ENCODE measurements at places on chromosomes 11 and 22.

GRCh38 chr11:70423523-70424505, 25.5 kb downstream of the CTTN start:
- DNase-seq: peak; percentile 42

DNA sequence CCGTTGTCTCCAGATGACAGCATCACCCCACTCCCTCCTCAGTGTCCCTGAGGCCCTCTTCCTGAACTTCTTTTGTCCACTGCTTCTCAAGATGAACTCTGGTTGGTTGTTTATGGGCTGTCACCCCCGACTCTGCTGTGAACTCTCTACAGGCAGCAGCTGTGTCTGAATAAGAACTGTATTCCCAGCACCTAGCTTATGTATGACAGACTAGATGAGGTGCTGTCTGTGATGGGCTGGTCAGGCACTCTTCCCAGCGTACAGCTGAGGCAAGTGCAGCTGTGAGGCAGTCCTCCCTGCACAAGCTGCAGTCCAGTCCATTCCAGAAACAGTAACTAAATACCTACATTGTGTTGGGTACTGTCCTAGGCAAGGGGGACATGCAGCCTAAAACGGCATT, 111.4 kb upstream of the PITPNB start:
- DNase-seq: no peak

- DNase-seq: no peak
Observed at GRCh38 chr11:75298191-75298975, 53.1 kb downstream of the ARRB1 start.

DNA sequence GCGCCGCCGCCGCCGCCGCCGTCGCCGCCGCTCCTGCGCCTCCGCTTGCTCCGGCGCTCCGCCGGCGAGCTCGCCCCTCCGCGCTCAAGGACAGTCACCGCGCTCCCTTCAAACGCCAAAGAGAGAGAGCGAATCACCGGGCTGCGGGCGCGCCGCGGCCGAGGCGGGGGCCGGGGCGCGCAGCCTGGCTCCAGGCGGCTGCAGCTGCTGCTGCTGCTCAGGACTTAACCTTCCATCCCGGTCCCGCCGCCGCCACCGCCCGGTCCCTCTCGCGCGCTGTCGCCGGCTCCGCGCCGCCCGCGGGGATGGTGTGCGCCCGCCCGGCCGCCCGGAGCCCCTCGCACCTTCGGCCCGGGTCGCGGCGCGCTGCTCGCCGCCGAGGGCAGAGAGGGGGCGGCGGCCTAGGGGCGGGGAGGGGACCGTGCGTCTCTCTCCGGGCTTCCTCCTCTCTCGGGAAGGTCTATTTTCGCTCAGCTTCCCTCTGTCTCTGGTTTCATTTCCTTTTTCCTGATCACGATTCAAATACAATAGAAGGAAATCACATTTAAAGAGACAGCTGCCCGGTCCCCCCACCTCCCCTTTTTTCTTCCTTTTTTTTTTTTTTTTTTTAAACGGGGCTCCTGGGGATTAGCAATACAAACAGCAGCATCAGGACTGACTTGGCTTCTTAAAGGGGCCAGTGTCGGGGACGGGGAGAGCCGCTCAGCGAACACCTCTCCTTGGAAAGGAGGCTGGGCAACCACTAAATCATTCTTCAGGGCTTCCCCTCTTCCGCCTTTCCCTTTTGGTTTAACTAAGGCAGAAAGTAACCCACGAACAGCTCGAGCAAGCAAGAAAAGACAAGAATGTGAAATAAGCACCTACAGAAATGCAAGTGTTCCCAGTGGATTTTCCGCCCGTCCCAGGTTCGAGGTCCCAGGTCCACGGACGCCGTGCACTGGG, 22.1 kb downstream of the LMO2 start:
- DNase-seq: no peak

DNA sequence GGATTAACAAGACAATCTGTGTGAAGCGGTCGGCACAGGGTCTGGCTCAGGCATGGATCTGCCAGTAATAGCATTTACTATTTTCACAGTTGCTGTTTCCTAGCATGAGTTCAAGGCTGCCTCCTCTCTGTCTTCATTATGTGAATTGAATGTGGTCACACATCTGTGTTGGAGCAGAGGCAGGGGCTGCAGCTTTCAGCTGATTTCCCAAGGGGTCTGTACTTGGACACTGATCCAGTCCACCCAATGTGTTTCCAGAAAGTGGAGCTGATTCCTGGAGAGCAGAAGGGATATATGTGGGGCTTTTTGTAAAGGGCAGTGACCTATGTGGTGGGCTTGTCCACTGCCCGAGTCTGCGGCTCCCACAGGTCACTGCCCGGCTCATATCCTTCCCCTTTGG, 3.5 kb upstream of the CELSR1 start:
- no peak for DNase-seq

GRCh38 chr22:47139013-47139789, 376.8 kb downstream of the TBC1D22A start:
- no peak for DNase-seq

- no peak for DNase-seq
Observed at GRCh38 chr11:30508594-30508993, 77.6 kb downstream of the MPPED2 start.

GRCh38 chr11:133197425-133197824, 334.9 kb downstream of the OPCML start:
- no peak for DNase-seq

GRCh38 chr11:100445231-100445735, 241.8 kb upstream of the ARHGAP42 start:
- DNase-seq: no peak

DNA sequence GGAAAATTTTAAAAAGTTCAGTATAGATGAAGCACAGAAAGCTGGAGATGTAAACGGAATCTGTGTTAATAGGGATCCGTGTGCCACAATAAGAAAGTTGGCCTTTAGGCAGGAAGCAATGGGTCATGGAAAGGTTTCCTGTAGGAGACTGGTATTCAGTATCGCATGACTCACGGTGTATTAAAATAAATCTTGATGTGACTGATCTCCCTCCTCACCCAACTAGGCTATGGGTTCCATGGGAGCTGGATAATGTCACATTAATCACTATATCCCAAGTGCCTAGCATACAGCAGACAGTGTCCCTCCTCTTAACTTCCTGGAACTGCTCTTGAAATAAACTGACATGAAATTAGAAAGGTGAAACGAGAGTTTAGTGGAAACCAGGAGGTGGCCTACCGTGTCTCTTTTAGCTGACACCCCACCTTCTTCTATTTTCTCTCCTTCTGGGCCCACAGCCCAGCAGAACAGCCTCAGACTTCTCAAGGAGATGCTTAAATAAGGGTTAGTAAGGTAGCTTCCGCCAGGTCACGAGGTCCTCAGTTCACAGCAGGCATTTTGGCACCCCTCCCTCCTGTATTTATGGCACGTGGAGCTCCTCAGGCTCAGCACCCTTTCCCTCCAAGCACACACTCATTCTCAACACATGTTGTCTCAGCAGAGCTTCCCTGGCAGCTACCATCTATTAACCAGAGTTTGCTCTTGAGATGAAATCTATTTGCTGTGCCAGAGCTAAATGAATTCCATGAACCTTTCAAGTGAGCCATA, 118.8 kb downstream of the NXPE2 start:
- no peak for DNase-seq

GRCh38 chr22:46500201-46500600, 37.2 kb downstream of the CELSR1 start:
- DNase-seq: no peak

DNA sequence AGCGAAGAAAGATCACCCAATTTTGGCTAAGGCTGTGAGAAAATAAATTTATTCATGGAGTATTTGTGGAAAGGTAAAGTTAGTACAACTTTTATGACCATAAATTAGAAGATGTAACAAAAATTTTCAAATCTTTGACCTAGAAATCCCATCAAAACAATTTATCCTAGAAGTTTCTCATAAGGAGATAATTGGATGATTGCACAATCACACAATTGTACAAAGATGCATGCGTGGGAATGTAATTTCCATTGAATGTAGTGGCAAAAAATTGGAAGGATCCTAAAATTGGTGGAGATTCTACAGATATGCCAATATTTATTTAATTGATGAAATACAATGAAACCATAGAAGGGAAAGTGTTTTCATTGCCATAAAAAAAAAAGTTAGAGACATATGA, 11.6 kb downstream of the SRPRA start:
- DNase-seq: no peak

- DNase-seq: no peak
Observed at GRCh38 chr22:40560551-40560950, 76.0 kb downstream of the MRTFA start.

- no peak for DNase-seq
Observed at GRCh38 chr11:121711236-121711635, 258.5 kb upstream of the SORL1-AS1 start.

GRCh38 chr11:84812471-84812969, 814.6 kb downstream of the DLG2 start:
- no peak for DNase-seq

DNA sequence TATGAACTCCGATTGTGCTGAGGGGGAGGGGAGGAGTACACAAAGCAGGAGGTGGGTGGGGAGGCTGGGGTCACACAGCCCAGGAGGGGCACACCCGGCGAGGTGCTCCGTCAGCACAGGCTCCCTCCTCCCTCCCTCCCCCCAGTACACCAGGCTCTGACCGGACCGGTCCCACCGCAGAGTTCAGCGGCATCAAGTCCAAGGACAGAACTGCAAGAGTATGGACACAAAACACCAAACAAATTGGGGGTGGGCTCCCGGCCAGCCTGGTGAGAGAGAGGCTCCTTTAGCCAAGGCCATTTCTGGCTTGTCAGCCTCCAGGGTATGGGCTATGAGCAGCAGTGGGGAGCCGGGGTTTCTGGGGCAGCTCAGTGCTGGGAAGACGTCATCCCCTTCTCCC, 68.3 kb downstream of the ST3GAL4 start:
- no peak for DNase-seq

DNA sequence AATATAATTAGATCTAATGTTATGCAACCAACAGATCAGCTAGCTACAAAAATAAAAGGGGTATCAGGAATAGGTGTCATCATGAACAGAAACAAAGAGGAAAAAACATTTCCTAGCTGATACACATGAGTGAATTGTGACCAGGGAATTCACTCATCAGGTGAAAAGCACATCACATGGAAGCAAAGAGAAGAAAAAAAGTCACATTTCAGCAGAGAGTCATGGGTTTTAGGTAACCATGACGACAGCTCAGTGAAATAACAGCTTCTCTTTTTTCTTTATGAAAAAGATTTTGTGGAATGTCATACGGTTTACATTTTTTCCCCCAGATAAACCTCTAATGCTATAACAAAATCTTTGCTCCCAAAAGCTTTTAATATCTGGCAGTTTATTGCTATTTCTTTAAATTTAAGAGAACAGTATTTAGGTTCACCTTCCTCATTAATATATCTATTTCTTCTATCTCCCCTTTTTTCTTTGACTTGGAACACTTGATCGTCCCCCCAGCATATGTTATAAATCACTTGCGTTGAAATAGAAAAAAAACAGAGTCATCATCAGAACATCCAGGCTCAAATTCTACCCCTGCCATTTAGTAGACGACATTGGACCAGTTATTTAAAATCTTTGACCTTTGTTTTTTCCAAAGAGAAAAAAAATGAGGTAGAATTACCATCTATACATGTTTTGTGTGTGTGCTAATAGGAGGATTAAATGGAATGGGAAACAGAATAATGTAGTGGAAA, 5.3 kb downstream of the TYR start:
- DNase-seq: no peak

GRCh38 chr11:65992056-65992455, 9.9 kb downstream of the EIF1AD start:
- DNase-seq: no peak

- DNase-seq: no peak
Observed at GRCh38 chr11:73945396-73945795, 5.4 kb upstream of the DNAJB13 start.

GRCh38 chr11:73393479-73394415, 17.5 kb downstream of the RELT start:
- peak; percentile 40 for DNase-seq

GRCh38 chr11:121132211-121132976, 31.4 kb downstream of the TECTA start:
- DNase-seq: no peak

DNA sequence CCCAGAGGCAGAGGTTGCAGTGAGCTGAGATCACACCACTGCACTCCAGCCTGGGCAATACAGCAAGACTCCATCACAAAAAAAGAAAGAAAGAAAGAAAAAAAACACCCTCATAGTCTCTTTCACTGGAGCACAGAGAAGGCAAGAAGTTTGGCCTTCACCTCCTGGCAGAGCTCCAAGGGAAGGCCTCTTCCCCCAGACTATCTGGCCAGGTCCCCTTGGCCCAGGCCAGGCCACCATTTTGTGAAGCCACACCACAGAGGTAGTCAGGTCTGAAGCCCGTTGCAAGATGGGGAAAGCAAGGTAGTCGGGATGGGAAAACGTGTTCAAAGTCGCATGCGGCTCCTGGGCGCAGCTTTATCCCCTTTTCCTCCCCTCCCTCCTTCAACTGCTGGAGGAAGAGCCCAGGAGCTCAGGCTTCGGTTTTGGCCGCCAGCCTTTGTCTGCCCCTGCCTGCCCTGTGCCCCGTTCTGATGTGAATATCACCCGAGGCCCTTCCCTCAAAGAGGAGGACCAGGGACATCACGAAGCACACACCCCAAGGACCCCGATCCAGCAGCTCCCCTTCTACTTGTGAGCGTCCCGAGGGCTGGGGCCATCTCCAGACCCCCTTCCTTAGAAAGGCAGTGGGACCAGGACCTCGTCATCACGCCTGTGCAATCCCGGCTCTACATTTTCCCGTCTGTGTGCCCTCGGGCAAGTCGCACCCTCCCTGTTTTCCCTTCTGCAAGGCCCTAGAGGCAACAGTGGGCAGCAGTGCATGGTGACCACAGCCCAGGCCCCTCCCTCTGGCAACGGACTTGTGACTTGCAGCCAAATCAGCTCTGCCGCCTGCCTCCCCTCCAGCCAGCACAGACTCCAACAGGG, 17.7 kb downstream of the CABP7 start:
- DNase-seq: no peak

DNA sequence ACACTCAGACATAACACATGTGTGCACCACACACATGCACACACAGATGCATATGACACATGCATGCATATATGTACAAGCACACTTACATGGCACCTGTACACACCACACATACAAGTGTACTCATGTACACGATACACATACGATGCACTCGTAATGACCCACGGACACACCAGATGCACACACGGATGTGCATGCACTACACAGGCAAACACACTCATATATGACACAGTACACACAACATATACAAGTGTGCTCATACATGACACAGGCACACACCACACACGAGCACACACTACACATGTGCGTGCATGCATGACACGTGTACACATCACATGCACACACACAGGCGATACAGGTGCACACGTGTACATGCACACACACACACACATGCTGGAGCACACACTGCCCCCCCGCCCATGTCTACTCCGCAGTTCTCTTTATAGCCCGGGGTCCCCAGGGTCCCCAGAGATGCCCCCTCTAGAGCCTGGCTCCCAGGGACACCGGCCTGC, 4.8 kb upstream of the TH start:
- no peak for DNase-seq

GRCh38 chr11:118264569-118265465, 720 bp upstream of the MPZL2 start:
- no peak for DNase-seq

- no peak for DNase-seq
Observed at GRCh38 chr11:62770778-62771143, 435 bp upstream of the TAF6L start.

- no peak for DNase-seq
Observed at GRCh38 chr11:86184728-86185380, 59.7 kb upstream of the EED start.

Data from T-helper 2 cell (primary cell).